ENCODE measurements at places on chromosomes 13 and 19.

DNA sequence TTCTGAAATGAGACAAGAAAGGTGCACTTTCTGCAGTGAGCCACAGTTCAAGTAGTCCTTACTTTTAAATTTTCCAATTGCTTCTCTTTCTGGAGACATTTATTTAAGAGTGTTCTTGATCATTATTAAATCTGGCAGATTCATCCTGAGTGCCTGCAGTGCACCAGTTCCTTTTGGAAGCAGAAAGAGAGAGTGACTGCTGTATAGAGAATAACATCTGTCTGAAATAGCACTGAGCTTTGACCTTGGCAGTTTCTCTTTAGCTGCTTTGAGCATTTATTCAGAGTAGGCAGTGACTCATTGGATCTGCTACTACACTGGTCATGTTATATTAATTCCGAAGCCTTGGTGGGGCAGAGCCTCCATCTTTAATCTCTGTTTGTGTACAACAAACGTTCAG is 1373.7 kb downstream of the PCDH9 start:
- no peak for DNase-seq

DNA sequence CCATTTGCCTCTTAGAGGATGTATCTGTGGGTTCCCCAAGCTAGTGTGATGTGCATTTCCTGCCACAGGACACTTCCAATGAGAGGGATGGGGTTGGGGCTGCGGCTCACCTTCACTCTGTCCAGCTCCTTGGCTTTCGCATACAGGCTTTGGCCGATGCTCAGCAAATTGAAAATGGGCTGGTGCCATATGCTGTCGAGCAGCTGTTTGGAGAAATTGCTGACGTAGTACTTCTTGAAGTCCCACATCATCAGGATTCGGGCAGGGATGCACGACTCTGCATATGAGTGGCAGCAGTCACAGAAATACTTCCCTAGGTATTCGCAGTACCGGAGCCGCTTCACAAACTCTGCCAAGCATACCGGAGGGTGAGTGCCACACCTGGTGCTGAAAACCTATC is 37.0 kb downstream of the RUBCNL start:
- DNase-seq: no peak

GRCh38 chr19:16373989-16374388 is 49.4 kb downstream of the KLF2 start:
- no peak for DNase-seq

- no peak for DNase-seq
Observed at GRCh38 chr13:107119989-107120881, 552.3 kb upstream of the ARGLU1 start.

GRCh38 chr19:32816555-32817099 is 52.9 kb downstream of the SLC7A9 start:
- no peak for DNase-seq

Data from activated CD4-positive, alpha-beta T cell treated with anti-CD3 and anti-CD28 coated beads, Interleukin-2, amount 50 U/mL, for 48 hours (primary cell).